T-helper 22 cell (primary cell): ENCODE measurements at places on chromosomes 7 and 10.
A peak's percentile ranks its signal among the peaks of the same experiment; 100 is the strongest.

GRCh38 chr10:109982123-109982522 lies 25.7 kb upstream of the ADD3 start:
- DNase-seq = no peak

DNA sequence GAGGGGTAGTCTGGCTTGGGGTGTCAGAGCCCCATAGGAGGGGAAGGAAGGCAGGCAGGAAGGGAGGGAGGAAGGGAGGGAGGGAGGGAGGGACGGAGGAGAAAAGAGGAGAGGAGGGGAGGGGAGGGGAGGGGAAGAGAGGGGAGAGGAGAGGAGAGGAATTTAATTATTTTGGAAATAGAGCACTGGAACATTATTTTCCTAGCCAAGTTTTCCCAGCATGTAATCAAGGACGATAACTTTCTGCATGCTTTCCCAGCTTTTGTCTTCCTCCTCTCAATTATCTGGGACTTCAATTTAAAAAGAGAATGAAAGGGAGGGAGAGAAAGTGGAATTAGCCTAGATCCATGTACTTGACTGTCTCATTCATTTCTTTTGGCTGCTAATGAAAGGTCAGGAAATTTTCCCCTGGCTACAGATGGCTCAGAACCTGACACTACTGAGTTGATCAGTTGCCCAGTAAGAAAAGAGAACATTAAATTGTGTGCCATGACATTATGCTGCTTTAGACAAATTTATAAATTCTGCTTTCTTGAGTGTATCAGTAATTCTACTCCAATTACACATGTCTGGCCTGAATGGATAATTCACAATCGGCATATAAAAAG lies 148.8 kb downstream of the LRRC4 start:
- no peak for DNase-seq

DNA sequence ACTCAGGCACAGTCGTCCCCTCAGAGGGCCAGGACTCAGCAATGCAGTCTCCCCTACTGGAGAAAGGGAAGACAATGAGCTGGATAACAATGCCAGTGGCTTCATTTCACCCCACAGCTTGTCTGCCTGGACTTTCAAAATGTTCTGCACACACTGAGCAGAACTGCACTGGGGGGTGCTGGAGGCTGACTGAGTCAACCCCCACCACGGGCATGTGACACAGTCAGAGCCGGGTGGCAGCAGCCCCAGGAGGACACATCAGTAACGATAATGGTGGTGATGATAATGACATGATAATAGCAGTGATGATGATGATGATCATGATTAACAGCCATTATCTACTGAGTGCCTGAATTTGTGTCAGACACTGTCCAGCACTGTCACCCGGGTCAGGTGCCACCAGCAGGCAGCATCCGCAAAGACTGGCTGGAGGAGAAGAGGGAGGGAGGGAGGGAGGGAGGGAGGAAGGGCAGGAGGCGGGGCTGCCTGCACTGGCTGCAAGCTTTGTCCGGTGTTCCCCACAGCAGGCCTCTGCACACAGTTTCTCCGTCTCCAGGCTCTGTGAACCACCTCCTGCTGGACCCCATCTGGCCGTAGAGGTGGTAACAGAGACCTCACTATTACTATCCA lies 67.4 kb downstream of the PLXNA4 start:
- DNase-seq = no peak

- no peak for DNase-seq
Measured at GRCh38 chr10:6692103-6692502, 112.0 kb upstream of the PRKCQ start.

DNA sequence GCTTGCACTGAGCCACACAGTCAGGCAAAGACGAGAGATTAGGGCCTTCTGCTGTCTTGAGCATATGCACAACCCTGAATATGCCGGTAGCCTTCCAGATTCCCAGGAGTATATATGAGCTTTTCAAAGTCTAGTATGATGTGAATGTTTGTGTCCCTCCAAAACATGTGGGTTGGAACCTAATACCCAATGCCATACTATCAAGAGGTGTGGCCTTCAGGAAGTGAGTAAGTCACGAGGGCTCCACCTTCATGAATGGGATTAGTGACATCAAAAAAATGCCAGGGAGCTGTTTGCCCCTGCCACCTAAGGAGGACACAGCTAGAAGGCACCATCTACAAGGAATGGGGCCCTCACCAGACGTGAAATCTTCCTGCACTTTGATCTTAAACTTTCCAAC lies 105.2 kb downstream of the CH25H start:
- no peak for DNase-seq

DNA sequence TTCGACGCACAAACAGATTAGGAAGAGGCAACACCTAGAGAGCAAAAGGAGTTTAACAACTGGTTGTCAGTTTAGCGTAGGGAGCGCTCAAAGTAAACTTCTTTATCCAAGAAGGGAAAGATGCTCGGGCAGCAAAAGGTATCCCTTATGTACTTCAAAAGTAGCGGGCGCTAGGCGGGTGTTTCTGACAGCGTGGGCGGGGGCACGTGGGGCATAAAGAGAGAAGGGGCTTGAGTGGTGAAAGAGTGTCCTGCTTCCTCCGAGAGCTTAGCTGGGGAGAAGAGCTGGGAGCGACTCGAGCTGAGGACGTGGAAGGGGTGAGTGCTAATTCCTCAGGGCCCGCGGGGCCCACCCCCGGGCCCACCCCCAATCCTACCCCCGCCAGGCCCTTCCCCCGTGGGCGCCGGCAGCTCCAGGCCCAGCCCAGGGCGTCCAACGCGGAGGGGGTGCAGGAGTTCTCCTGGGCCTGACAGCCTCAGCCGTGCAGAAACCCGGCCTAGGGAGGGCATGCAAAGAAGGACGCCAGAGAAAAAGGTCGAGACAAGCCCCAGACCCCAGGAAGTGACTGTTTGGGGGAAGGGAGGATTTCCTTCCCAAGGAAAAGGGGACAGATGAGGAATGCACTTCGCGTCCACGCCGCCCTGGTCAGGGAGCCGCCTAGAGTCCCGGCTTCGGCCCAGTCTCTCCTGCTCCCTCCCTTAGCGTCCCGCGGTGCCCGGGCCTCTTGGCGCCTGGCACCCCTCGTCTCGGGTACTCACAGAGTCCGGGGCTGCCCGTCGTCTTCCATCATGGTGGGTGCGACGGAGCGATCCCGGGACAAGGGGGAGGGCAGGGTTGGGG lies 868 bp downstream of the TIAL1 start:
- peak; percentile 33 for DNase-seq

- DNase-seq = no peak
Measured at GRCh38 chr7:145016068-145016467, 180.2 kb upstream of the TPK1 start.

- DNase-seq = no peak
Measured at GRCh38 chr7:130070861-130071622, 708 bp downstream of the KLHDC10 start.

DNA sequence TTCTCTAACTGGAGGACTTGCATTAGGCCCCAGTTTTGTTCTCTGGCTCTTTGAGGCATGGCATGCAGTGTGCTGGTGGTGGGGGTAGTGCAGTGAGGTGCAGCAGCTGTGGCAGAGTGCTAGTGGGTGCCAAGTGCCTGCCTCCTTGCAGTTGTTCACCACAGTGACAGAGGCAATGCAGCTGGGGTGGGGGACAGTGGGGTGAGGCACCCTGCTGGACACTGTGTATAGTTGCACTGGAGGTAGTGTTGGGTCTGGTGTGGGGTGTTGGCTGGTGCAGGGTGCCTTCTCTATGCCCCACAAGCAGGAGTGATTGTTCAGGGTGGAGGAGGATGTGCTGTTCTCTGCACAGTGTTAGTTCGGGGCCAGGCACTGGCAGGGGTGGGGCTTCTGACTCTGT lies 21.7 kb upstream of the KEL start:
- no peak for DNase-seq

- no peak for DNase-seq
Measured at GRCh38 chr7:139630643-139631519, 107.4 kb downstream of the CLEC2L start.

GRCh38 chr10:33382921-33383713 lies 48.6 kb upstream of the NRP1 start:
- DNase-seq = no peak

GRCh38 chr7:14340393-14341074 lies 351.1 kb upstream of the ETV1 start:
- DNase-seq = no peak

DNA sequence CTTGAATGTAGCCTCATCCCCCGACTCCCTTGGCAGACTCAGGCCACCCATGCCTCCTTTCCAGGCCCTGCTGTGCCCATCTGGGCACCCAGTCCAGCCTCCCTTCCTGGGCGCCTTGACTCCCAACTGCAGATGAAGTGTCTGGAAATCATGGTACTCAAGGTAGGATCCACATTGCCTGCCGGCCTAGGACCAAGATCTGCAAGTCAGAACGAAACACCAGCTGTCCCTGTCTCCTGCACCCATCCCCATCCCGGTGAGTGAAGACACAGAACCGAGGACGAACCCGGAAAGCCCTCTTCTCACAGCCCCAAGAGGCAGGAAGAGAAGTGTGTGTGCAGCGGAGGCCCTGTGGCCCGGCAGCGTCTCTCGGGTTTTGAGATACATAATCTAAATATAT lies 205.1 kb downstream of the EMX2 start:
- no peak for DNase-seq

DNA sequence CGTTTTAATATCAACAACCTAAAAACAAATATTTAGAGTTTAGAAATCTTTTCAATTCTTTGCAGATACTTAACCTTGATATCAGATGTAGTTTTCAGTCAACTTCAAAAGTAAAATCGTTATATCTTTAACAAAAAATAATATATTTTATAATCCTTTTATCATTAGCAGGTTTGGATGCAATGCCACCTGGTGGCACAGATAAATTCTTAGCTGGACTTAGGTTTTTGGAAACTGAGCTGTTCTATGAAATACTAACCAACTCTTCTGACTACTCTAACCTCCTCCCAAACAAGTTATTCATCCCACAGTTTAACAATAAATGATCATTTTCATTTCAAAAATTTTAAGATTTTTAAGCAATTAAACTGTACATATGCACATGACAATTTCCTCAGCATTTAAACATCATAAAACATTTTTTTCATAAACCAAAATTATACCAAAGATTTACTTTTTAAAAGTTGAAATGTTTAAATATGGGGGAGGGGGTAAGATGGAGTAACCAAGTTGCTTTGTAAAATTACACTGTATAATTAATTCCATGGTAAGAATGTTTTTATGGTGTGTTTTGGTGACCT lies 56.9 kb downstream of the HIBADH start:
- no peak for DNase-seq

DNA sequence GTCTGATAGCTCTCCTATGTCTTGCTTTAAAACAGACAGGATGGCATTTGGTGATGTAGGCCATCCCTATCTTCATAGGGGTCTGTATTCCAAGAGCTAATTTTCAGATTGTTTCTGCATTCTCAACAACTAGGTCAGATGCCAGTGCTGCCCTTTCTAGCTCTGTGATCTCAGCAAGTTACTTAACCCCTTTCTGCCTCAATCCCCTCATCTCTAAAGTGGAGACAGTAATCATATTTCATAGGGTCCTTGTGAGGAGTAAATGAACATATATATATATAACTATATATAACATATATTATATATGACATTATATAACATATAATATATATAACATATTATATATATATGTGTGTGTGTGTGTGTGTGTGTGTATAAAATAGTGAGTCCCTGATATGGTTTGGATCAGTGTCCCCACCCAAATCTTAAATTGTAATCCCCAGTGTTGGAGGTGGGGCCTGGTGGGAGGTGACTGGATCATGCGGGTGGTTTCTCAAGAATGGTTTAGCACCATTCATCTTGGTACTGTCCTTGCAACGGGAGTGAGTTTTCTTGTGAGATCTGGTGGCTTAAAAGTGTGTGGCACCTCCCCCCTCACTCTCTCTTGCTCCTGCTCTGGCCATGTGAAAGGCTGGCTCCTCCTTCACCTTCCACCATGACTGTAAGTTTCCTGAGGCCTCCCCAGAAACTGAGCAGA lies 45.2 kb downstream of the HIPK2 start:
- no peak for DNase-seq

GRCh38 chr7:42192066-42192465 lies 44.9 kb downstream of the GLI3 start:
- DNase-seq = no peak

DNA sequence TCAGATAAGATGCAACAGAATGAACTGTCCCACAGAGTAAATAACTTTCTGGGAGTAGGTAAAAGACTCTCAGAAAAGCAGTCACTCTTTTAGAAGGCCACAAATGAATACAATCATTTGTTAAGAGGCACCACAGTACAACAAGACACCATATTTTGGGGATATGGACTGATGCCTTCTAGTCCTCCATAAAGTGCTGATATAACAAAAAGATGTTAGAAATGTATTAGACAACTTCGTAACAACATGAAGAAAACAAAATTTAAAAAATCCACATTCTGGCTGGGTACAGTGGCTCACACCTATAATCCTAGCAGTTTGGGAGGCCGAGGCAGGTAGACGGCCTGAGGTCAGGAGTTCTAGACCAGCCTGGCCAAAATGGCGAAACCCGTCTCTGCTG lies 111.3 kb downstream of the HIPK2 start:
- no peak for DNase-seq

DNA sequence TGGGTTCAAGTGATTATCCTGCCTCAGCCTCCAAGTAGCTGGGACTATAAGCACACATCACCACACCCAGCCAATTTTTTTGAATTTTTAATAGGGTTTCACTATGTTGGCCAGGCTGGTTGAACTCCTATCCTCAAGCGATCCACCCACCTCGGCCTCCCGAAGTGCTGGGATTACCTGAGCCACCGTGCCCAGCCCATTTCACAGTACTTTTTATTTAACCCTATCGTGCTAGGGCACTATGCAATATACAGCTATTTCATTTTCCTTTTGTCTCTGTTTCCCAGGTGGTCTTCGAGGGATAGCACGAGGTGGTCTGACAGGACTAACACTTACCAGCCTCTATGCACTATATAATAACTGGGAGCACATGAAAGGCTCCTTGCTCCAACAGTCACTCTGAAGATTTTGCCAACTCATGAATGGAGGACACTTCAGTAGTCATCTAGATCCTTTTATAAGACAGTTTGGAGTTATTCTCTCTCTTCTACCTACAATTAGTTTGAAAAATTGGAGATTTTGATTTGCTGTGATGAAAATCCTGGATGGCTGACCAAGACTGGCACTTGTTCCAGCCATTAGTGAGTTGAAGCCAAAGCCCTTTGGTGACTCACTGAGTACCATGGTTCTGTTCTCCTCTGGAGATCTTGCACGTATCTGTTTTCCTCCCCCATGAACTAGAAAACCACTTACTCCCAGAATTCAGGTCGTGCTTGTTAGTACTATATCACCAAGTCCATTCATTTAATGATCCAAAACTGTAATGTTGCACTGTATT lies 27.3 kb downstream of the NCOA4 start:
- no peak for DNase-seq
